ENCODE measurements at places on chromosomes 11 and 22.

DNA sequence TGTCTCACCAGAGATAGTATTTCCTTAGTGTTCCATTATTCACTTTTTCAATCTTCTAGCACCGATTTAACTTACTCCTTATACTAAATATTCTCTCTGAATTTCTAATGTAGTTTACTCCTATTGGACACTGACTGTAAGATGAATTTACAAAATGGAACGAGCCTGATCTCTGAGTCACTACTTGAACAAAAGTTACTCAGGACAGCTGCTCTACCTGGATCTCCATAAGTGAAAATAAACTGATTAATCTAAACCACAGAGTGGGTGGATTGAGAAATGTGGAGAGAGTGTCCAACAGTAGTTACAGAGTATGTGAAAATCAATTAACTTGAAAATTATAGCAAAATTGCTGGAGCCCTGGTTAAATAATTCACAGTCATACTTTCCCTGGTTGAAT is 141.7 kb upstream of the CHORDC1 start:
- no peak for DNase-seq

GRCh38 chr22:34427436-34427835 is 507.2 kb upstream of the LARGE1 start:
- DNase-seq: no peak

DNA sequence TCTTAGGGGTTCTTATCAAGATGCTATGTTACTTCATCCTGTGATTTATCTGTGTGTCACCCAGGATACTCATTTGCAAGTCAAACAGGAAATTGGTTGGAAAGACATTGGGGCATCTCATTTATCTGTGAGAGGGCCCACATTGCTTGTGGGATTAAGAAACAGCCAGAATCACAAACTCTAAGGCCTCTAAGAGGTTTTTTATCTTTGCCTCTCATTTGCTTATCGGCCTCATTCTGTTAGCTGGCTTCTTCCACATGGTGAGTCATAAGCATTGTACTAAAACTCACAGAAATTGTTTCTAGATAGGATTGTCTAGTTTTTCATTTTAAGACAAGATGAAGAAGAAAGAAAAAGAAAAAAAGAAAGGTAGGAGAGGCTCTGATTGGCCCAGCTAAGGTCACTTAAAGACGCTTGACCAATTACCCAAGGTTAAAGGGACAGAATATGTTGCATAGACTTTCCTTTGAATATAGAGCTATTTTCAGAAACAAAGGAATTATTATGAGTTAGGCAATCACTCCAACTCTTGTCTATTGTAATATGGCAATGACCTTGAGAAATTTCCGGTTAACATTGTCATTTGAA is 121.9 kb downstream of the ARHGAP42 start:
- no peak for DNase-seq

DNA sequence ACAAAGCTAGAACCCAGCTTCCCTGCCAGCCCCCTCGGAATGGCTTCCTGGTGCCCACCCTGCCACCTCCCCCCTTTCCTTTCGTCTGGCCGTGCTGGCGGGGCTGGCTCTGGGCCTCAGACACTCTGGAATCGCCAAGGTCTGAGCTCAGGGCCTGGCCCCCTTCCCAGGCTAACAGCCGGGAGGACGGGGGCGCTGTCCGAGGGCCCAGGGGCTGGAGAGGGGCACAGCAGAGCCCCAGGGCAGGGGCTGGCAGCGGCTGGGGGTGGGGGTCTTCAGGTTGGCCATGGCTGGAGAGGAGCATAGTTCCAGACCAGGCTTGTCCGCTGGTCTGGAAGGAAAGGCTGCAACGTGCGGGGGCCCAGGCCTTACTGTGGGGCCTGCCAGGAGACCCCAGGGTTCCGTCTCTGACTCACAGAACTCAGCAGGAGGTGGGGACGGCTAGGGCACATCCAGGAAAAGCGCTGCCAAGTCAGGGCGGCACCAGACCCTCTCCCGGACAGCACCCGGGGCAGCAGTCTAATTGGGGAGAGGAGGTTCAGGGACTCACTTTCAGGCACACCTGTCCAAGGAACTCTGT is 861 bp upstream of the LTBP3 start:
- no peak for DNase-seq

- DNase-seq: no peak
Measured at GRCh38 chr11:64851831-64852351, 7.4 kb upstream of the CDC42BPG start.

- no peak for DNase-seq
Measured at GRCh38 chr11:15045891-15046290, 27.5 kb upstream of the CALCB start.

- no peak for DNase-seq
Measured at GRCh38 chr11:111983187-111983986, 41.8 kb upstream of the DLAT start.

- DNase-seq: no peak
Measured at GRCh38 chr11:12287374-12288211, 89.8 kb upstream of the PARVA start.

DNA sequence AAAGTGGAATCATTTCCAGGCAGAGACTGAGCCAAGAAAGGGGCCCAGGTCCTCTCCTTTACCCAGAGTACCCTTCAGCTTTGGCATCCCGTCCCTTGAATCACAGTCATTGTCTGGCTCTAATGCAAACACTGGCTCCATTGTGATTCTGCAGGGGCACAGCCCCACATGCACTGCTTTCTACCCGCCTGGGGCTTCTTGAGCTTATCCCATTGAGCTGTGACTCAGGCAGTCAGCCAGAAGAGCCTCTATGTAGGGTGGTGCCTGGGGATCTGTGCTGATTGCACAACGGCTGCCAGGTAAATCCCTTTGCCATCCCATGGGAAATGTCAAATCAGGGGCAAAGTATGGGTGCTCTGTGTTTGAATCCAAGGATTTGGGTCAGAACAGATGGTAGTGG is 88.9 kb downstream of the RASSF10 start:
- no peak for DNase-seq

DNA sequence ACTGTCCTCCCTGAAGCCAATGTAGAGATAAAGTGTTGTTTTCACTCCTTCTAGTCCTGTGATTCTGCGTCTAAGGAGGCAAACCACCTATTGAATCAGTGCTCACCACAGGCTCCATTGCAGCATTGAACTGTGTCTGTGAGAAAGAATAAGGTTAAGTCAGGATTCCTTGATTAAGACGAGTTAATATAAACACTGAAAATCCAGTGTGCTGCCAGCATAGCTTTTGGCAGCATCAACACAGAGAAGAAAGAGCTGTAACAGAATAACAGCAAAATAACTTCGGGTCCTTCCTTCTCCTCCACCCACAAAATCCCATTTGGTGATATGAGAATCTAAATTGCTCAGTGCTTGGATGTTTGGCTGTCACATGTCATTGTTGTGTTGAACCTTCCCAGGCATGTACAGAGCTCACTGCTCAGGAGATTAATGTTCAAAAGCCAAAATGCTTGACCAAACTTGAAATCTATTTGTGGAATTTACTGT is 185.2 kb upstream of the DDI1 start:
- DNase-seq: no peak

- no peak for DNase-seq
Measured at GRCh38 chr11:85167038-85167437, 460.1 kb downstream of the DLG2 start.

GRCh38 chr11:62611705-62612365 is 740 bp downstream of the EML3 start:
- no peak for DNase-seq

- DNase-seq: no peak
Measured at GRCh38 chr11:8831861-8832260, 79.1 kb upstream of the AKIP1 start.

GRCh38 chr11:112453601-112454577 is 193.2 kb upstream of the PLET1 start:
- no peak for DNase-seq

DNA sequence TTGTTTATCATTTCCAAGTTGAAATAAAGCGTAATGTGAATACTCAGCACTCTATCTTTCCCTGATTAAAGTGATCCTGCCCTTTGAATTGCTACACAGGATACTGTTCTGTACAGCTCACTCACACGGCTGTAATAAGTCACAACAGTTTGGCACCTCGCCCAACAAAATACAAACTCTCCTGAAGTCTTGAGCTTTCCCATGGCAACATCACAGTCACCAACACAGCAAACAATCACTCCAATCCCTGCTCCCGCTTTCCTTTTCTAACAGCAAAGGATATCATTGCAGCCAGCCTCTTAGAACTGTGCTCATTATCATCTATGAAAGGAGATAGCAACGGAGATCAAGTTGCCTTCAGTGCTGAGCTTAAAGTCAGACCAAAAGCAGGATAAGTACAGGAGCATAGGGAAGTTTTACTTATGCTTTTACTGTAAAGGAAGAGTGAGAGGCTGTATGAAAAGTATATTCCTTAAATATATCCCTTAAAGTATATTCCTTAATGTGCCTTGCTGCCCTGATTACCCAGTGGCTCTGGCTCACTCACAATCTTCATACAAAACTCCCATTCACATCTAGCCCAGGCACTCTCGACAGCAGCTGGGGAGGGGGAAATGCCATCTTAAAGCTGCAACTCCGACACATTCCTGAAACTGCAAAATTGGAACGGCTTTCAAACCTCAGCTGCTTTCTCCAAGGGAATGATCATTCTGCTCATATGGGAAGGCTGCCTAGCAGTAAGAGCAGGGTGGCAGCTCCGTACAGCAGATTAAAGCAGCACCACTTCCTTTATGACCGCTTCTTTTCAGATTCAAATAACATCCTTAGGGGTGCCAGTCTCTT is 35.8 kb downstream of the MAML2 start:
- no peak for DNase-seq

GRCh38 chr11:66359662-66360087 is 11.9 kb downstream of the SLC29A2 start:
- no peak for DNase-seq

- no peak for DNase-seq
Measured at GRCh38 chr11:13761716-13762115, 93.2 kb downstream of the FAR1 start.

DNA sequence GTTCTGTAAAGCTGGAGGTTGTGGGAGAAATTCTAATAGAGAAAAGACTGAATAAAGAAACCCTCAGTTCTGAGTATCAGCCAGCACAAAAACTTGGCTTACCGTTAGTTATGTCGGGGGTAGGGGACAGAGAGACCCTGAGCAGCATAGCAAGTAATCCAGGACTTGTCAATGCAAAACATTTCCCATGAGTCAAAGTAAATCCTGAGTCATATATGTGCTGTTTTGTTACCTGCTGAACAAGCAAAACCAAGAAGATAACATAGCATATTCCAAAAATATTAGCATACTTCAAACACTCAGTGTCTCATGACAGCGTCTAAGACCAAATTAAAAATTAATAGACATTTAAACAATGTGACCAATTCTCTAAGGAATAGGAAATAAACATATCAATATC is 75.1 kb upstream of the LUZP2 start:
- no peak for DNase-seq

DNA sequence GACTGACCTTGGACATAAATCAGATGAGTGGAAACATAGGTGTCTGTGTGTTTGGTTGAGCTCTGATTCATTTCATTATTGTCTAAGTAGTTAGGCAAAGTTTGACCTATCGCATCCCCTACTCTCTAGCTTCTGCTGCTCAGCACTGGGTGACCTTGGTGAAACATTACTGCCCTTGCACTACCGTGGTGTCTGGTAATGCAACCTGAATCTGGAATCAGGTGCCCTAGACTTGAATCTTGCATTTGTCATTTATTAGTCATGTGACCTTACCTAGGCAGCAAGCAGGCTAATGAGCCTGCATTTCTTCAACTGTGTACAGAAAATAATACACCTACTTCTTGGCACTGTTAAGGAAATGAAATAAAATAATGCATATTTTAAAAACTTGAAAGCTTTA is 242.3 kb upstream of the BLID start:
- no peak for DNase-seq

DNA sequence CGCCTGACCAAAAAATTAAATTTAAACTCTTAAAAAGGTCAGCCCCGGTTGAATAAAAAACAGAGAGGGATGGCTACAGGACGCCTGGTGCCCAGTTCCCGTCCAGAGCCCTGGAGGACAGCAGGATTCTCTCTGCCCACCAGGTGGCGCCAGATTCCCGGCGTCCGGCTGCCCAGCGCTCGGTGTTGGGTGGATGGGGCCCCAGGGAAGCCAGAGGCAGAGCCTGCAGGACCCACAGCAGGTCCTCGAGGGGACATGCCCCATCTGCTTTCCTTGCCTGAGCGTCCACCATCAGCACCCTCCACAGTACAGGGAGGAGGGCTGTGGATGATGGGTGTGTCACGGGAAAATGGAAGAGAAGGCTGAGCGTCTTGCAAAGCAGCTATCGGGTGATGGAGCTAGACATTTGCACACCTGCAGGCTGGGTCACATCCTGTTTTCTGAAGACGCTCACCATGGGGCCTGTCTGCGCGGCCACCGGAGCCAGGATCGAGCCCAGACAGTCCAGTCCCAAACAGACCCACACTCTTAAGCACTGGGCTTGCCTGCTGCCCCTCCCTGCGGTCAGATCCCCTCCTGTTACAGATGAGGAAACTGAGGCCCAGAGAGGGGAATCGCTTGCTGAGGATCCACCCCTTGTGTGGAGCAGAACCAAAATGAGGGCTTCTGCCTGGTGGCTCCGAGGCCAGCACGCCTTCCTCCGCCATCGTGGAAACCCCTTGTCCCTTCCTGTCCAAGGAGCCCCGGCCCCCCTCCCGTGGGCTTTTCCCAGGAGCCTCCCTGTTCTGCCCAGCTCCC is 18.5 kb upstream of the CBX7 start:
- peak; percentile 68 for DNase-seq

GRCh38 chr11:118785362-118785761 is 5.6 kb downstream of the DDX6 start:
- DNase-seq: no peak

- DNase-seq: no peak
Measured at GRCh38 chr11:113705871-113706655, at the start of gene TMPRSS5. TSS of gene TMPRSS5 (minus strand) at chr11:113706308. CDS start at chr11:113706224, 84 bp downstream.

DNA sequence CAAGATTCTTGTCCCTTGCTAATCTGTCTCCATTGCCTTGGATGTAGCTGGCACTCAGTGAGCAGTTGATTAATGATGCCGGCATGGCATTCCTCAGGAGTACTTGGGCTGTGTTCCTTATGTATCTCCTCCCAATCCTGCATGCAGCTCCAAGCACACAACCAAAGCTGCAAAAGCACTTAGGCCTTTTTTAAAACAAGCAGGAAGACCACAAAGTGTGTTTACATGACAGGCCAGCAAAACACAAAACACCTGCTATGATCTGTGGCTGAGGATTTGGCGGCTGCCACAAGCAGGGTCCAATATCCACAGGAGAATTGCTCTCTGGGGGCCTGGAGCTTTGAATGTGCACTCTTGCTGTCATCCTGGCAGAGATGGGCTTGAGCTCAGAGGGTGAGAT is 8.9 kb downstream of the ABTB2 start:
- DNase-seq: no peak

DNA sequence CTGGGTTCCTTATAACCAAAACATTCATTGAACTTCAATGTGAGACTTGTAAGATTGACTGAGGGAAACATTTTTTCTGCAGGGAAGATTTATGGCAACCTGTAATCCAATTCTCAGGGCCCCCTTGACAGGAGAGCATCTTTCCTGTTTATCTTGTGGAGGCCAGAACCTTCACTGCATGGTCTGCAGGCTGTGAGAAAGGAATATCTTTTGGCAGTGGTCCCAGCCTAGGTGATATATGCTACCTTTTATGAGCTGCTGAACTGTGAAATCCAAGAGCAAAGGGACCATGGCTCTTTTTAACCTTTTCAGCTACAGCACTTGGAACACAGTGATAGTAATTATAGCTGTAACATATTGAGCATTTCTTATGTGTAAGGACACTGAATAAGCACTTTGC is 590.2 kb upstream of the B3GAT1 start:
- no peak for DNase-seq
